ENCODE measurements at places on chromosomes 2 and 18.
A peak's percentile ranks its signal among the peaks of the same experiment; 100 is the strongest.

DNA sequence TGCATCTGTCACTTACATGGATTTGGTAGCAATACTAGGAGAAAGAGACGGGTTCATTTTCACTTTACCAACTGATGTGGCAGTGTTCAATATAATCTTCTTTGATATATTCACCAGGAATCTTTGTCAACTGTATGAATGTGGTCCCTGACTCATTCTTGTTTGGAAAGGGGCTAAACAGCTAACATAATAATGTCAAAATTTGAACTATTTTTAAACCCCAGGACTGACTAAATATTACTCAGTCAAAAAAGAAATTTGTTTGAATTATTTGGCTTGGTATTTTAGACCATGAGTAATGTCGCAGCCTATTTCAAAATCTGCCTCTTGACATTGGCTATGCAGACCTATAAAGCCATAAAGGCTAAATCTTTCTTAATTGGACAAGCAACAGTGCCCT, 413.7 kb upstream of the RGPD4 start:
- no peak for DNase-seq

GRCh38 chr2:108621087-108621559, 86.9 kb downstream of the LIMS1 start:
- peak; percentile 64 for DNase-seq

DNA sequence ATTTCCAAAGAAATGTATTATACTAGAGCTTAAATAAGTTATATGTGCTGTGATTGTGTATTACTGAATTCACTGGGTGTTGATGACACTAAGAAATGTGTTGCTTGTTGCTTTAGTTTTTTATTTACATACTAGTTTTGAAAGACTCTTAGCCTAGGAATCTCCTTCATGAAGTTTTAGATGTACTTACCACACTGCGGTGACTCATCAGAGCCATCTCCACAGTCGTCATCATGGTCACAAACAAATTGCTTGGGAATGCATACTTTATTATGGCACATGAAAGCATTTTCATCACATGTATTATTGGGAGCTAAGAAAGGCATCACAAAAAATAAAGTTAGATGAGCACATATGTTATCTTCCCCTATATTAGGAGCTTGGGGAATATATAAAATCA, 1624.2 kb downstream of the LRP1B start:
- no peak for DNase-seq

- DNase-seq: no peak
These were observed 486.8 kb downstream of the DPP10 start for GRCh38 chr2:114929225-114929624.

- no peak for DNase-seq
These were observed 230.2 kb downstream of the CDCA7 start for GRCh38 chr2:173584676-173585458.

DNA sequence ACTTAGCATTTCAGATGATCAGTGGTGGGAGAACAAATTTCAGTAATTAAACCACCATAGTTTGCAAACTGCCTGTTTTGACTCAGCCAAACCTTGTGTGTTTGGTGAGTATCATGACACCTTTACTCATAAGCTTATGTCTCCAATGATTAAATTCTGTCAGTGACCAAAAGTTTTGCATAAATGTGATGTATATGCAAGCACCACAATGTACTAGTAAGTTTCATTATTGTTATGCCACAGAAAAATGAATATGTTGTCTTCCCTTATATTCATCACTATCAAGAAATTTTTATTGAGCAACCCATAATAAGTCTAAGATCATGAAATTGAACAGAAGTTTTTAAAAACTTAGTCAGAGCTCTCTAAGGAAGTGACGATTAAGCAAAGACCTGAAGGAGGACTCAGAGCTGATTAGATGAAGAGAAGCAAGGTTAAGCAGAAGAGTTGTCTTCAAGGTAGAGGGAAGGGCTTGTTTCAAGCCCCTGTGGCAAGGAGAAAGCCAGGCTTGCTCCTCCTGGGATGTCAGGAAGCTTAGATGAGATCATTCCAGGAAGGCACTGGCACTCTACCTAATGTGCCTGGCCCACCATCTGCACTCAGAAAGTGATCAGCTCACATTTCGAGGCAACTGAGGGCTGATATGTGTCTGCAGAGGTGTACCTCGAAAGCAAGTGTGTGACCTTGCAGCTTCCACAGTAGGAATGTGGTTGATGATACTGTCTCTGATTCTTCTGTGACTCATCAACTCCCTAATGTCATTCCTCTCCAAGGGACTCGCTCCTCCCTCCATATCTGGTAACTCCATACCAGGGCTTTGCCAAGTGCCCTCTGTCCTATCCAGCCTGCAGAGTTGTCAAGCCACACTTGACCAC, 54.7 kb downstream of the KCTD18 start:
- no peak for DNase-seq

DNA sequence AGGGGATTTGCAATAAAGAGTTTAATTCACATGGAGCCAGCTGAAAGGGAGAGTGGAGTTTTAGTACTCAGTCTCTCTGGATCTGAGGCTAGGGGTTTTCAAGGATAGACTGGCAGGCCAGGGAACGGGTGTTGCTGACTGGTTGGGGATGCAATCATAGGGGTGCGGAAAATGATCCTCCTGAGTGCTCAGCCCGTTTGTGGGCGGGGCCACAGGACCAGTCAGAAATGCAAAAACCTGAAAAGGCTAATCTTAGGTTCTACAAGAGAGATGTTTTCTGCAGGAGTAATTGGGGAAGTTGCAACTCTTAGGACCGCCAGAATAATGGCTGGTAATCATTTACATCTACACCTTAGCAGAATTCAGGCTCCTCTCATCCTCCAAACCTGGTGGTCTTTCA, 2.5 kb downstream of the NFU1 start:
- DNase-seq: no peak

DNA sequence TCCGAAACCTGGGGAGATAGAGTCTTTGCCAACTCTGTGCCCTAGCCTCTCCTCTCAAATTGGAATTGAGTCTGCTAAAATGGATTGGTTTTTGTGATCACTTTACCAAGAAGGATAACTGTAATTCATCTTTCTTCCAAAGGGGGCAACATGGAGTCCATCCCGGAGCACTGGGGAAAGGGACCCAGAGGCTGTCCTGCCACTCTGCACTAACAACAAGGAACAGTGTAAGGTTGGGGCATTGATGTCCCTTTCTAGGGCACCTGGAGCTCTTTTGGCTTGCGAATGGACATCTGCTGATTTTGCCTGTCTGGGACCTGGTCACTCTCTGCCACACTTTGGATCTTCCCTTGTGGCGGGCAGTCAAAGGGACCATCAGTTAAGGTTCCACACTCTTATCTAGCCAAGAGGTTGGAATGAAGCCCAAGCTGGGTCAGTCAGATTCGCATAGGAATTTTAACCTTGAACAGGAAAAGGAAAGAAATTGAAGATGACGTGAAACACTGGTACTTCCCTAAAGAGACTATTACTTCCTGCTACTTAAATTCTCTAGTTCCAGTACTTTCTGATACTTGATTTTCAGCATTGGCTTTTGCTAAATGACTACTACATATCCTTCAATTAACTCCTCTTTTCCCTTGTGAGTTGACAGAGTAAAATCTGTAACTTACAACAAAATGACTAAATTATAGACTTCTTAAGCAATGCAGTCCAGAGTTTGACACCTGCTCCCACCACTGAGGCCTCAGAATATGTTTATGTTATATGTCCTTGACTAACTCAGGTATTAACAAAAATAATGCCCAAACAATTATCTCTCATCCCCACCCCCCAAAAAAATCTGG, 64.7 kb upstream of the KLF7 start:
- no peak for DNase-seq

- no peak for DNase-seq
These were observed 20.2 kb downstream of the ATG16L1 start for GRCh38 chr2:233271693-233272092.

DNA sequence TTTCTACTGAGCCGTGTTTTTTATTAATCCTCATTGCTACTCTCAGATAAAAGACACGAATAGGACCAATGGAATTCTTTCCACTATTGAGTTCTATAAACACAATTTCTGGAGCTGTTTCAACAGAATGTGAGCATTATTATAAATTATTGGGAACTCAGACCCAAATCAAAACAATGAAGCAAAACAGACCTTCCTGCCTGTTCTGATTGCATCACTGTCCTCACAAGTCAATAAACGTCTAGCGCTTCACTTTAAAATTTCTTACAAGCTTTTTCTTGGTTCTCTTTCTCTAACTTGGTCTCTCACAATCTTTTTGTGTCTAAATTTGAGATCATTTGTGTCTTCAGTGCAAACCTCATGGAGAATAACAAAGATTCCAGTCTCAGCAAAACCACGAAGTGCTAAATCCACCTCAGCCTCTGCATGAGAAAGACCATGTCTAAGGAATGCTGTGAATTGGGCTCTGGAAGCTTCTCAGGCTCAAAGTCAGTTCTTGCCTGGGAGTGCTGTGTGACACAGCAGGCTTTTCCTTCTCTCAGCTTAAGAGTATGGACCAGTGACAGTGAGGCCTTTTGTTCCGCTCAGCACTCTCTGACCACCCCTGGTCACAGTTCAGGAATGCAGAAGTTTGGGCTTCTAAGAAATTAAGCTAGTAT, 22.8 kb downstream of the ARHGAP28 start:
- DNase-seq: no peak

DNA sequence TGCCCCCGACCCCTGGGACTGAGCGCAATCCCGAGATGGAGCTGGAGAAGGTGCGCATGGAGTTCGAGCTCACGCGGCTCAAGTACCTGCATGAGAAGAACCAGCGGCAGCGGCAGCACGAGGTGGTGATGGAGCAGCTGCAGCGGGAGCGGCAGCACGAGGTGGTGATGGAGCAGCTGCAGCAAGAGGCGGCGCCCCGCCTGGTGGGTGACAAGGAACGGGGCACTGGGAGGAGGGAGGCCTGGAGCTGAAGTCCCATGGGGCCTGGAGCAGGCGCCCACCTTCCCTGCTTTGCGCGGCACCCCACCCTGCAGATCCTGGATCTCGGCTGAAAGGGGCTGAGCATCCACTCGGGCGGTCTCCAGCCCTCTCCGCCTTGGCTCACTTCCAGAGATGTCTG, 1.2 kb downstream of the TMEM247 start:
- DNase-seq: no peak

DNA sequence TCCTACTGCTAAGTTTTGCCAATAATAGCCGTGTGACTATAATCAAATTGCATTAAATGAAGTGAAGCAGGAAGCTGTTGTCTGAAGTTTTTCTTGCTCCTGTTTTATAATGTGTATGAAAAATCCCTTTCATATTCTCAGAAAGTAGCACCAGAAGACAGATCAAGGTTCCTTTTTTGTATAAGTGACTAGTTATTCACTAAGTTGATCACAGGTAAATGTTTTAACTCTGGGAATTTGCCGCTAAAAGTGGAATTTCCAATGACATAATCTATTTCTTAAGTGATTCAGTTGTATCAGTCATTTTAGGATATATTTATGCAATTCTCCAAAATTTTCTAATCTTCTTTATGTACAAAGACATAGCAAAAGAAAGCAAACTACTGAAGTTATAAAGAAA, 99.6 kb downstream of the DPP4 start:
- no peak for DNase-seq

Measured in activated T-cell treated with anti-CD3 and anti-CD28 coated beads for 24 hours (primary cell).